ENCODE measurements at places on chromosomes 13 and 19.

DNA sequence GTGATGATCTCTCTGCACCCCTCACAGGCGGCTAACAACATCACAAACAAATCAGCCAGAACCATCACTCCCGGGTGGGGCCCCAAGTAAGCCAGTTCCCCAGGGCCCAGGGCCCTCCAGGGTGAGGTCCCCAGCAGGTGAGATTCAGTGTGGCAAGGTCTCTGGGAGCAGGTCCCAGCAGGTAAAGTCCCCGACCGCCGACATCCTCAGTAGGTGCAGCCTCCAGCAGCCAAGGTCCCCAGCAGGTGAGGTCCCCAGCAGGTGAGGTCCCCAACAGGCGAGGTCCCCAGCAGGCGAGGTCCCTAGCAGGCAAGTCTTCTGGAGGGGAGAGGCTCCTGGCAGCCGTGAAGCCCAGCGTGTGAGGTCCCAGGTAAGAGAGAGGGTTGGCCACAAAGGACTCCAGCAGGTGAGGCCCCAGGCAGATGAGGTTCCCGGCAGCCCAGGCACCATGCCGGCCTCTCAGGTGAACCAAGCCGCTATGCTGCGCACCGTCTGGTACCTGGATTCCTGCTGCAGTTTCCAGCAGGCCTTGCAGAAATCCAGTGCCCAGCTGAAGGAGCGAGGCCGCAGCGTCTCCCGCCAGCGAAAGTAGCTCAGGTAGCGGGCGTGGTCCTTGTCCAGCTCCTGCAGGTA, 3.9 kb upstream of the FUT6 start:
- no peak for DNase-seq

DNA sequence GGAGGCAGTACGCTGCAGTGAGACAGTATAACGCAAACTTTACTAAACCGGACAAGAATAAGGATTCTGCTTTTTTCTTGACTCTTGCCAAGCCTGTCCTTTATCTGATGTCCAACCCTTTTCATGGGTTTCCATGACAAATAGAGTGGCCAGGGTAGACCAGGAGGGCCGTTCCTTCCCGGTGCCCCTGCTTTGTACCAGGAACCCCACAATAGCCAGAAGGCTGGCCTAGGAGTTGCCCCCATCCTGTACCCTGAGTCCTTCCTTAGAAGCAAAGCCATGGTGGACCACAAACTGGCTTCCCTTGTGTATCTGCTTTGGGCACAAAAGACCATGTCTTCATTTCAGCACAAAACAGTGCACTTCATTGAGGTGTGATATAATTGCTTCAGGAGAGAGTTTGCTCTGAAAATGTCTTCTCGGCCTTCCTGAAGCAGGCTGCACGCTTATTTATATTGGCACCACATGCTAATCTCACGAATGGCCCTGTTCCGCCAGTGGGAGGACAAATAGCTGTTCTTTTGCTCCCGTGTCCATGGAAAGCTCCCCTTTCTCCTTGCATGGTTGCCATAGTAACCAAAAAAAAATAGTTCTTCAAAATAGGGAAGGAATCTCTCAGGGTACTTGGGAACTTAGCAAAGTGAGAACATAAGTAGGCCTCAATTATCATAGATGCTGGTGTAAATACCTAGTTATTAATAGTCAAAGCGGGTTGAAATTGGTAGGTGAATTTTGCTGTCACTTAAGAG, 222.1 kb downstream of the ZIC5 start:
- no peak for DNase-seq

DNA sequence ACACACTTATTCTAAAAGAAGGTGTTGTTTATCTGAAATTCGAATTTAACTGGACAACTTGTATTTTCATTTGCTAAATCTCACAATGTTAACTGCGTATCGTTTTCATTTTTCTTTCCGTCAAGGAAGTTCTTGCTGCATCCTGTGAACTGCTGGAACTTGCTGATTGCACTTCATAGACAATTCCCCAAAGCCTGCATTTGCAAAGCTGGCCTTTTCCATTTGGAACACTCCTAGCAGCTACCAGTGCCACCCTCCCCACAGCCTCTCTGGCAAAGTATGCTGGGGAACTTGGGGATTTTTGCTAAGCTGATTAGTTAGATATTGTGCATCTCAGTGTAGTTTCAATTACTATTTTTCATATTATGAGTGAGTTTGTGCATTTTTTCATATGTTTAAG, 20.4 kb upstream of the ARGLU1 start:
- no peak for DNase-seq

GRCh38 chr19:55702131-55702627, 27.2 kb downstream of the EPN1 start:
- no peak for DNase-seq

DNA sequence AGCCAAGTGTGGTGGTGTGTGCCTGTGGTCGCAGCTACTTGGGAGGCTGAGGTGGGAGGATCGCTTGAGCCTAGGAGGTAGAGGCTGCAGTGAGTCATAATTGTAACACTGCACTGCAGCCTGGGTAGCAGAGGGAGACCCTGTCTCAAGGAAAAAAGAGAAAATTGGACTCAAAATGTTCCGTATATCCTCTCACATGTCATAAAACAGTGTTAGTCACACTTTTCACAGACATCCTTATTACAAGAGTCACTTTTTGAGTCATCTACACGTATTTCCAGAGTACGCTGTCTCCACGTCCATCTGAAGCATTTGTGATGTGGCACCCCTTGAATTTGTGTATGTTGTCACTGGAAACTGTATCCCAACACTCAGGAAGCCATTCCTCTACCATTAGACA, 133.0 kb downstream of the SIPA1L3 start:
- peak; percentile 97 for DNase-seq

- no peak for DNase-seq
Measured at GRCh38 chr19:45947926-45948325, 25.7 kb downstream of the NOVA2 start.

Measured in cardiac fibroblast (primary cell).